ENCODE measurements at places on chromosomes 6 and 20.

DNA sequence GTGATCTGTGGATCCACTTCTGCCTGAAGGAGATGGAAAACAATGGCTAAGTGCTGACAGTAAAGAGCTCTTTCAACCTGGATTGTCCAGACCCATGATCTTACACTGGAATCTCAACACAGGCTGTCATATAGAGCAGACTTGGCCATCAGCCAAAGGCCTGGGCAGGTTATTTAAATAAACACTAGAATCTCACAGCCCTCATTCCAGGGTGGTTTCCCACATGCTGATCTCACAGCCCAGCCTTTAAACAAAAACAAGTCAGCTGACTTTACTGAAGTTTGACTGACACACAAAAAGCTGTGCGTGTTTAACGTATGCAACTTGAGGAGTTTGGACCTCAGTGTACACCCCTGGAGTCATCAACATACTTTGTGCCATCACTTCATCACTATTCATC lies 28.4 kb downstream of the SYNDIG1 start:
- no peak overlapping the region for H3K27ac ChIP-seq
- DNase-seq, result no peak
- peaks cover 5% of the 10 kb centered on the region for H3K27me3 ChIP-seq
- no peaks in the 10 kb centered on the region for H3K36me3 ChIP-seq

DNA sequence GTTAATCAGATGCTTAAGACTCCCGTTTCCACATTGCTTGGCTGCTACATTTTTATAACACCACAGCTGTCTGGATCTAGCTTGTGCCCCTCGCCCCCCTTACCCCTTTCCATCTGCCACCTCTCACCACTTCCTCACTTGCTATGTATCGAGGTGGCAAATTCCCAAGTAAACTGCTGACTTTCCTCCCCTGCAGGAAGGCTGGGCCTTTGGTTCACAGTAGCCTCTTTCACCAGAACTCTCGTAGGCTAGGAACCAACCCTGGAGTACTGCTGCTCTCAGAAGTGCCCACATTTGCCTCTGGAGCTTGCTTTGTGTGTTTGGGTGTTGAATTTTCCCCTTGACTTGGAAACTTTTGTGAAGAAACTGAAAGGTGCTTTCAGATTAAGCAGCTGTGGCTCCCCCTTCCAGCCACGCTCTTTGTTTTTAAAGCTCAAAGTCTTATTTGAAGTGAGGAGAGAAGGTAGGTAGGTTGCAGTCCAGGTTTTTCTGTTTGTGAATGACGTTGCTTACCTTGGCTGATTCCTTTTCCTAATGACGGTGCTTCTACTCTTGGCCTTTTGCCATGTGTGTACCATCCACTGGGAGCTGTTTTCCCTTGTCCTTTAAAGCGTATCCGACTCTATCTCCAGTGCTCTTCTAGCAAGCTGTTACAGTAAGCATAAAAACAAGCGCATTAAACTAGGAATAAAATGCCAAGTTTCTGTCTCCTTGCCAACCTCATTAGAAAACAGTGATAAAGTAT lies 90.4 kb downstream of the CARMIL1 start:
- DNase-seq, result no peak
- H3K27ac ChIP-seq, result no peak overlapping the region
- H3K27me3 ChIP-seq, result no peaks in the 10 kb centered on the region
- peaks cover 50% of the 10 kb centered on the region for H3K4me1 ChIP-seq
- H3K4me3 ChIP-seq, result peak overlapping the region; percentile 57
- H3K36me3 ChIP-seq, result no peaks in the 10 kb centered on the region

DNA sequence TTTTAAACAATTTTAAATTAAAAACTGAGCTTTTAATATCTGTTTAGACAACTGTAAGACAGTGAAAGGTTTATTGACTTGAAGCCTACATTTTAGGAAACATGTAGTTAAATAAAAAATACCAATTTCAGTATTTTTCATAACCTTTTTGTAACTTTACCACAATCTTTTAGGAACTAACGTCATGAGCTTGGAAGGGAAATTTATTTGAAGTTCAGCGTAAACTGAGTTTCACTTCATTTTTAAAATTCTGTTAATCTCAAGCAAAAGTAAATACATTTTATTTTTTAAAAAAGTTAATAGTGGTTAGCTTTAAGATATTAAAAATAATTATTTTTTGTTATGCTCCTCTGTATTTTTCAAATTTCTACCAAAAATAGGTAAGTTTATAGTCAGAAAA lies 5.5 kb downstream of the CST7 start:
- no peaks in the 10 kb centered on the region for H3K27me3 ChIP-seq
- peaks cover 100% of the 10 kb centered on the region for H3K36me3 ChIP-seq
- peak overlapping the region; percentile 98 for H3K4me3 ChIP-seq

- peaks cover 41% of the 10 kb centered on the region for H3K27me3 ChIP-seq
- H3K27ac ChIP-seq, result peak overlapping the region; percentile 38
- no peak for DNase-seq
Measured at GRCh38 chr20:21101932-21102575, 4.1 kb downstream of the LINC00237 start.

DNA sequence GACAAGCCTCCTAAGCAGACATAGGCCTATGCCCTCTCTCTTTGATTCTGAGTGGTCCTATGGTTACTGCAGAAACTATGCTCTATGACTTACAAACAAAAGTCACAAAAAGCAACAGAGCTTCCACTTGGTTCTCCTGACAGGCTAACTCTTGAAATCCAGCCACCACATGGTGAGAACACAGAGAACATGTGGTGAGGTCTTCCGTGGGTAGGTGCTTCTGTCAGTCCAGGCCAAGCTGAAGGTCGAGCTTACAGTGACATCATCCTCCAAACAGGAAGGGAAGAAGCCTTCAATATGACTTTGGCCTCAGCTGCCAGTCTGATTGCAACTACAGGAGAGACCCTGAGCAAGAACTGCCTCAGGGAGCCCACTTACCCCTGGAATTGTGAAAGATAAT lies 265.5 kb downstream of the TBX18 start:
- H3K4me3 ChIP-seq, result no peak overlapping the region
- no peak for DNase-seq
- no peaks in the 10 kb centered on the region for H3K4me1 ChIP-seq
- no peaks in the 10 kb centered on the region for H3K36me3 ChIP-seq
- H3K27ac ChIP-seq, result no peak overlapping the region

DNA sequence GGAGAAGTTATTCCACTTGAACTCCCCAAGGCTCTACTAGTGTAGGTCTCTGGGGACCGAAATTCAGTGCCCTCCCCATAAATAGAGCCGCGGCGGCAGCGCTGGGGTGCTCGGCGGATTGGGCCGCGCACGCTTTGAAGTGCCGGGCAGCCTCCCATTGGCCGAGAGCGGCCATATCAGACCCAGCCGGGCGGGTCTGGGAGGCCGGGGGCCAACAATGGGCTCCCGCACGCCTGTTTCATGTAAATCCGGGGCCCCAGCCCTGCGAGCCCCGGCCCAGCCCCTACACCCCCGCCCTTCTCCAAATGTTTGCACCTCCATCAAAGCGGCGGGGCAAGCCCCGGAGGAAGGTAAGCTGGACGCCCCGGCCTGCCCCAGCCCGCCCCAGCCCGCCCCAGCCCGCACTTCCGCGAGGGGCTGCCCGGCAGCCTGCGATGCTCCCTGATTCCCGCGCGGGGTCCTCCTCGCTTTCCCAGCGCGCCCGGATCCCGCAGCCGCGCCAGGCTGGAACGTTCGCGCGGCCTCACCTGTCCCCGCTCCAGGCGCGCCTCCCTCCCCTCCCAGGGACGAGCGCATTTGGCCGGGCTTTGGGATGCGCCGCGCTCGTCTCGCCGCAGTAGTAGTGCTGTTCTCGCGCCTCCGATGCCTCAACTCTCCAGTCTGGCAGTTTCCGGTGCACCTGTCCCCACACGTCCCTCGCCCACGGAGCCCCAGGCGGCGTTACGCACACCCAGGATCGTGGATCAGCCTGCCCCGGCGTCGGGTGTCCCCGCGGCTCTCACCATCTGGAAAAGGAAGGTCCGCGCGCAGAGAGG lies at the start of gene TBXT:
TBXT (minus strand) TSS at position 51 of the 815 bp plus-strand sequence. CDS start 260 bp downstream, outside the sequence.
- peaks cover 10% of the 10 kb centered on the region for H3K4me1 ChIP-seq
- no peak for DNase-seq
- H3K36me3 ChIP-seq, result no peaks in the 10 kb centered on the region
- H3K4me3 ChIP-seq, result peak within 1 kb of the TSS; percentile 81
- H3K27me3 ChIP-seq, result peaks cover 37% of the 10 kb centered on the region

GRCh38 chr6:130692659-130693058 lies 134.5 kb upstream of the SMLR1 start:
- DNase-seq, result no peak
- no peak overlapping the region for H3K27ac ChIP-seq
- H3K36me3 ChIP-seq, result no peaks in the 10 kb centered on the region
- H3K4me3 ChIP-seq, result no peak overlapping the region
- H3K27me3 ChIP-seq, result no peaks in the 10 kb centered on the region

GRCh38 chr20:12113075-12113467 lies 195.4 kb downstream of the BTBD3 start:
- no peak overlapping the region for H3K4me3 ChIP-seq
- no peak overlapping the region for H3K27ac ChIP-seq
- H3K4me1 ChIP-seq, result no peaks in the 10 kb centered on the region

DNA sequence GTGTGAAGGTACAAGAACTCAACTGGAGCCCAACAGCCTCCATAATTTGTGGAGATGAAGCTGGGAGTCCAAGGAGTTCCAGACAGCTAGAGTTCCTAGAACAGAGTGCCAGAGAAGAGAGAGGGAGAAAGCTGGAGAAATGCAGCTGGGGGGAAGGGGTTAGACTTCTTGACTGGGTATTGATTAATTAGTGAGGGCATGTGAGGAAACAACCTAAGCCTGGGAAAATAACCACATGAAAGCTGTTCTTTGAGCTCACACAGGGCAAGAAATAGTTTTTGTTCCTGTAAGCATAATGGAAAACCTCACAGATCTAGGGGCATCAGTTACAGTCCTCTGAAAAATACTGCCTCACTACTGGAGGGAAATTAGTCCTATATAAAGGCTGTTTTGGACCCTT lies 230.5 kb upstream of the FKBP1C start:
- H3K36me3 ChIP-seq, result no peaks in the 10 kb centered on the region
- H3K4me3 ChIP-seq, result no peak overlapping the region
- H3K27me3 ChIP-seq, result no peaks in the 10 kb centered on the region
- H3K27ac ChIP-seq, result no peak overlapping the region

DNA sequence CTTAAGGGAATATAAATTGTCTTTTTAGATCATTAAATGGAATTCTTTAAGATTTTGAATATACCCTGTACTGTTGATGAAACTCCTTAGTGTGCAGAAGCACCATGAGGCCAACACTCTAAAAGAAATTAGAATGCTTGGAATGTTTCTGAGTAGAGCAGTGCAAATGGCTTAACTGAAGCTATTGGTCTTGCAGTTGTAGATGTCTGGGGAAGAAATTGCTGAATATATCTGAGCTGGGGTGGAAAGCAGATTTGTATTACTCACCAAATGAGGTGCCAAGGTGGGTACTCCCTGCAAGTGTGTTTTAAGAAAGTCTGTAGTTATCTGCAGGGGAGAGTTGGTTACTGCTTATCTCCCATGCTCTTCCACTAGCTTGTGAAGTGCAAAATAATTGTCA lies 119.0 kb downstream of the ADGRG6 start:
- no peak for DNase-seq
- no peaks in the 10 kb centered on the region for H3K4me1 ChIP-seq
- H3K36me3 ChIP-seq, result no peaks in the 10 kb centered on the region
- H3K27me3 ChIP-seq, result peaks cover 23% of the 10 kb centered on the region

DNA sequence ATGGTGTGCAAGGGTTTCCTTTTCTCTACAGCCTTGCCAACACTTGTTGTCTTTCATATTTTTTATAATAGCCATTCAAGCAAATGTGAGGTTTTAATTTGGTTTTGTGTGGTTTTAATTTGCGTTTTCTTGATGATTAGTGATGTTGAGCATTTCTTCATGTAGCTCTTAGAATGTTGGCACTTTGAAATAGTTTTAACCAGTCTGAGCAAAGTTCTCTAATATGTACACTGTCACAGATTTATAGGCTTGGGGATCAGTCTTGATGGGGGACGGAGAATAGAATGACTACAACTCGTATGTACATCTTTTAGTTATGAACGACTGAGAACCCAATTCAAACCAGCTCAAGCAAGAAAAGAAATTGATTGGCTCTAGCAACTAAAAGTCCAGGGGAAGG lies 1003.1 kb downstream of the KIF16B start:
- no peaks in the 10 kb centered on the region for H3K4me1 ChIP-seq
- no peaks in the 10 kb centered on the region for H3K27me3 ChIP-seq
- H3K4me3 ChIP-seq, result no peak overlapping the region
- no peak for DNase-seq

- no peak overlapping the region for H3K27ac ChIP-seq
- H3K27me3 ChIP-seq, result peaks cover 10% of the 10 kb centered on the region
Measured at GRCh38 chr20:5691918-5692618, 58.1 kb upstream of the SHLD1 start.

DNA sequence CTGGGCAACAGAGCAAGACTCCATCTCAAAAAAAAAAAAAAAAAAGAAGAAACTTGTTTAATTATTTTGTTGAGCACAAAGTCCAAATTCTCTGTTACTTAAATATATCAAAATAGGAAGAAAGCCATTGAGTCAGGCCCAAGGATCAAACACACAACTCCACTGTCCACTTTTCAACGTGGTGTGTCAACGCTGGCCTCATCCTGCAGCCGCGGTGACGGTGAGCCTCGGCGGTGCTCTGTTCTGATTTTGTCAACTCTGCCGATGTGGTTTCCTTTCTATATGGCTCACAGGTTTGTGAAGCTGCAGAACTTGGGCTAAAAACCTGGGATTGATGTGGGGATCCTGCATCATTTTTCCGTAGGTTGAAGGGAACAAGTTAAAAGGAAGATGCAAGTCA lies 3.2 kb upstream of the SMOC2 start:
- H3K4me1 ChIP-seq, result no peaks in the 10 kb centered on the region
- no peak for DNase-seq
- no peak overlapping the region for H3K4me3 ChIP-seq
- H3K27ac ChIP-seq, result no peak overlapping the region
- peaks cover 3% of the 10 kb centered on the region for H3K36me3 ChIP-seq

- H3K36me3 ChIP-seq, result no peaks in the 10 kb centered on the region
- H3K4me1 ChIP-seq, result no peaks in the 10 kb centered on the region
- no peak for DNase-seq
Measured at GRCh38 chr6:128464790-128465189, 55.6 kb downstream of the PTPRK start.

DNA sequence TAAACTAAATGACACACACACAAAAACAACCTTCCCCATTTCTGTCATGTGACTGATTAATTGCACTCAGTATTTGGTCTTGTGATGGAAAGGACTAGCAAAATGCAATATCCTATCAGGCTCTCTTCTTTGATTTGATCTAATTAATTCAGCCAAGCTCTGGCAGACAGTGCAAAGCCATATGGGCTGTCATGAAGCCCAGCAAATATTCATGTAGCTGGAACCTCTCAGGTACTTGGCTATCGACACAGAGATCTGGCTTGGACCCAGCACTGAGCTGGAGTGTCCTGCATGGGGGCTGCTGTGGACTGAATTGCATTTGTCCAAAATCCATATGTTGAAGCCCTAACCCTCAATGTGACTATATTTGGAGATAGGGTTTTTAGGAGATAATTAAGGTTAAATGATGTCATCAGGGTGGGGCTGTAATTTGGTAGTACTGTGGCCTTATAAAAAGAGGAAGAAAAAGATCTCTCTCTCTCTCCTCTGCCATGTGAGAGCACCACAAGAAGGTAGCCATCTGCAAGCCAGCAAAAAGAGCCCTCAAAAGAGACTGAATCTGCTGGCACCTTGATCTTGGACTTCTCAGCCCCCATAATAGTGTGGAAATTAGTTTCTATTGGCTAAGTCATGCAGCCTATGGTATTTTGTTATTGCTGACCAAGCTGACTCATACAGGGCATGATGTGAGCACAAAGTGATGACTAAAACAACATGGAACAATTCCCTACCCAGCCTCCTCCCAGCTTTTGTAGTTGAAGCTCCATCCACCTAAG lies 77.1 kb downstream of the STMND1 start:
- H3K27me3 ChIP-seq, result peaks cover 28% of the 10 kb centered on the region
- no peak for DNase-seq
- H3K27ac ChIP-seq, result no peak overlapping the region

Measured in effector memory CD8-positive, alpha-beta T cell (primary cell).